ENCODE measurements at places on chromosomes 12 and 14.

GRCh38 chr12:16359512-16360491 is 12.4 kb downstream of the MGST1 start:
- no peak for DNase-seq

- no peak for DNase-seq
Measured at GRCh38 chr12:125540580-125541204, 475.5 kb downstream of the AACS start.

GRCh38 chr14:24387009-24387345 is 11.8 kb upstream of the NYNRIN start:
- no peak for DNase-seq

DNA sequence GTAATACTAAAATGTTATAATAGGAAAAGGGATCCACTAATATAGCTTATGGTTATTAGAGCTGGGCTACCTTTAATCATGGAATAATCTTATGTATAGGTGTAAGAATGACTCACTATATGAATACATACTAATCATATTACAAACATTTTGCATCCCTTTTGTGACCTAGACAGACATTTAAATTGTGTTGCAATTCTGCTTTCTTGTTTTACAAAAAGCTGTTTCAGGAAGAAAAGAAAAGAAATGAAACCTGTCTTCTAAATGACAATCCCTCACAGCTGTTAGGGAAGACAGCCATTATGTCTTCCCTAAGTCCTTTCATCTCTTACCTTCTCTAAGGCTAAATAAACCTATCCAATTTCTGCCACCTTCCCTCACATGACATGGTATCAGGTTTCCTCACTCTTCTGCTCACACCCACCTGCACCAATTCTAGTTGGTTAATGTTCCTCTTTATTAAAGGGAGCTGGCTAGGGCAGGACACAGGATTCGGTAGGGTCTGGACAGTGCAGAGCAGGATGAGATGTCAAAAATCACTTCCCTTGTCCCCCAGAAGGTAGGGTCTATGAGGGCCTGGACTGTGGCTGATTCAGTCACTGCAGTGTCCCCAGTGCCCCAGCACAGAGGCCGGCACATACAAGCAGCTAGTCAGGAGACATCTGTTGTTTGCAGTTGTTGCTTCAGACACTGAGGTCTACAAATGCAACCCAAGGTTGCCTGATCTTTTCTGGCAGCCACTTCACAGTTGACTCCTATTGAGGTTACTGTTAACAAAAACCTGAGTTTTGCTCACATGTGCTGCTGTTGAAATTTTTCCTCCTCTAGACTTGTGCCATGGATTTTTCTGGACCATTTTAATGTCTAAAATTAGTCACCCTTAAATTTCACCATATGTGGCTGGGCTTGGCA is 3.7 kb downstream of the DHRS7 start:
- no peak for DNase-seq

DNA sequence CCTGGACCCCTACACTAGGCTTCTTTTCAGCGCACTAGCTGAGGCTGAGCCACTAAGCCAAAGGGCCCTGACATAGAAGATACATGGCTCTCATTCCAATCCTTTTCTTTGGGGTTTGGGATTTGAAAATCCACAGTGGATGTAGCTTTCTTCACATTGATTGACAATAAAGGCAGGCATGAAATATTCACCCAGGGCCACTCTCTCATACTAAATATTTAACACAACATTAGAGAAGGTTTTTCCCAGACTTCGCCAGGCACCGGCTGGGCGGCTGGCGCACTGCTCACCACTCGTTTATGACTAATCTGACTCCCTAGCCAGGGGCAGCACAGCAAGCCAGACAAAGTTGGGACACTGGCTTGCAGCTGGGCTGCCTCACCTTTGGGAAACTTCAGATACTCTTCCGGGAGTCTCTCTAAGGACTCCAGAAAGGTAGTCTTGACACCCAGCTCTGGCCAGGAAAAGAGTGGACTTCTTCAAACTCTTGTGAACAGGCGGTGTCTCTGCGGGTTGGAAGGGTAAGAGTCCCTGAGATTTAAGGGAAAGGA is 699 bp upstream of the HOXC11 start:
- DNase-seq, result no peak

DNA sequence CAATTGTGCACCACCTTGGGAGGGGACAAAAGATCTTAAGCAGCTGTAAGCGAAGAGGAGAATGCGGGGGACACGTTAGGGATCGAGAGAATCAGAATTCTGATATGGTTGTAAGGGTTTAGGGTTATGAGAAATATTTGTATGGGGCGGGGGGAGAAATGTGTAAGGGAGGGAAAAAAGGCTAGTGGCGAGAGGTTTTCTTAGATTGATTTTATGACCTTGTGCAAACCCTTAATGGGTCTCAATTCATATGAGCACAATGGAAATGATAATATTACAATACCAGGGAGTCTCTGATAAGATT is 396 bp downstream of the NDUFA9 start:
- DNase-seq, result no peak

- DNase-seq, result no peak
Measured at GRCh38 chr12:6367065-6367968, 8.0 kb downstream of the SCNN1A start.

GRCh38 chr14:27222671-27223070 is 624.8 kb upstream of the NOVA1 start:
- DNase-seq, result no peak

Data from GM12892 (cell line).